CD4-positive, CD25-positive, alpha-beta regulatory T cell (primary cell): ENCODE measurements at places on chromosomes 4 and X. TPM values are rescaled to one million over a fixed set of nuclear protein-coding genes. Genes with fewer than 3 reads are reported as not detected.

DNA sequence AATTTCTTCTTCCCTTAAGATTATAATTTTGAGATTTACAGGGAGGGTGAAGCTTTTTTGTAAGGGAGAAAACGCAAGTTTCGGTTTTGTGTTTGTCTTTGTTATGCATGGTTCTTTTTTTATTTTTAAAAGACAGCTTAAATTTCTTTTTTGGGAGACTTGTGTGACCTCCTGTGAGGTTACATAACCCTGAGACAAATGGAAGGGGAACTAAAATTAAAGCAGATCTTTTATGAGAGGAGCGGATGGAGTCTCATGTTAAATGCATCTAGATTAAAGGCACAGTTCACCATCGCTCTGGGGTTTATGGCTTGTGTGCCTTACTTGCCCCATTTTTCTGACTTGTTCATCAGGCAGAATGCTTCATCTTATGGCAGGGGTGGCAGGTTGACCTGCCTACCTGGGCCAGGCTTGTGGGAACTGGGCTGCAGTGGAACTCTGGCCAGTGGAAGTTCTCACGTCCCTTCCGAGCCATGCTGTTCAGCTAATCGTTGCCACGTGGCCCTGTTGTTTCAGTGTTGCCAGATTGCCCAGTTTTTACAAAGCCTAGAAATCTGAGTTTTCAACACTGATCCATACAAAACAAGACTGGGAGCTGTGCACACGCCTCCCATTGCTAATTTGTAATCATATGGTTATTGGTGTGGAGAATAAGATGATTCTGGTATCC is 291.8 kb downstream of the ARHGAP10 start:
- no peak for DNase-seq

DNA sequence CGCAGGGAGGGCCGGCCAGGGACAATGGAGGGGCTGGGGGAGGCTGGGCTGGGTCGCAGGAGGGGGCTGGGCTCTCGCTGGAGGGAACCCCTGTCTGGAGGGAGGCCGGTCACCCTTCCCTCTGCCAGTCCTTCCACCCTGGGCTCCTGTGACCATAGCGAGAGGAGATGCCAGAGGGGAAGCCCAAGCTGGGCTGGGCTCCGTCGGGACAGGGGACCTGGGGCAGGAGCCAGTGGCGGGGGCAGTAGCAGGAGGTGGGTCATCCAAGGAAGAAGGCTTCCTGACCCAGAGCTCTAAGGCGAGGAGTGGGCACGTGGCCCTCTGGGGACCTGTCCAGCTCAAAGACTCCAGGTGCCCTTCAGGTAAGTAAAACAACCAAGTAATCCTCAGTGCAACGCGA is 16.9 kb downstream of the CTAG1B start:
- DNase-seq: no peak

DNA sequence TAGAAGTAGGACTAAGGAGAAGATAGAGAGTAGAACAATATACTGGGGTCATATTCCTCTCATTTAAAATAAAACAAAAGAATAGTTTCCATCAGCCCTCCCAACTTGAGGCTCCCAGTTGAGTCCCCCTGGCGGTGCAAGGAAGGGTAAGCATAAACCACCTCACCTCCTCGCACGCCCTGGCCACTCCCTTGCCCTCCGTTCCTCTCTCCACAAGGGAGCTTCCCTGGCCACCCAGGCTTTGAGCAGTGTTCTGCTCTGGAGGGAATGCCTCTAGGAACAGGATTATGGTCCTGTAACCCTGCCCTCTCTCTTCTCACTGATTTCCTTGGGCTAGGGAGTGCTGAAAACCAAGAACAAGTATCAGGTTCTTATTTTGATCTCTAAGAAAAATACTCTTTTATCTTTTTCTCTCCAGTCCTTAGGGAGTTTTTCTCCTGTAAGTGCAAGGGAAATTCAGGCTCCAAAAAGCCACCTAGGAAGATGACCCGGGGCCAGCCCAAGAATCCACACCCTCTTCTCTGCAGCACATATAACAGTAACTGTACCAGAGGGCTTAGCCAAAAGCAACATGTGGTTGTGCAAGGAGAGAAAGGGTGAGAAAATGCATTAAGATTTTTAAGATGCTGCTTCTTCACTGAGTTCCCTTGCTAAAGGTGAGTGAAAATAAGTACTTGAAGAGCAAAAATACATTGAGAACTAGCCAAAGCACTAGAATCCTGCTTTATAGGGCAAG is 69.9 kb downstream of the USP38 start:
- DNase-seq: no peak

DNA sequence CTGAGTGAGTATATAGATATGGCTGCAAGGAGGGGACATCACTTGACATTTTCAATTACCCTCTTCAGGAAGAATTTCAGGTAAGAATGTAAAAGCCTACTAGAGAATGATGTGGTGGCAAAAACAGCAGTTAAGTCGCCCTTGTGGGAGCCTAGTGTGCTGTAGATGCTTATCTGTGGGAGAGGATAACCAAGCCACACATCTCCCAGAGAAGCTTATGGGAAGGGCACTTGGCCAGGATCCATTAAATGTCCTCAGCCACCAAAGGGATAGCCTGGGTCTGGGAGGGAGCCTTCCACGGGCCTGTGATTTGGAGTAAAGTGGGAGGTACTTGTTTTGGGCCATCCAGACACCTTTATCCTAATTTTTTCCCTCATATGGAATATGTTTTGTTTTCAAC is 41.3 kb upstream of the BCLAF3 start:
- DNase-seq: no peak

GRCh38 chrX:68902706-68903504 is 74.1 kb downstream of the EFNB1 start:
- no peak for DNase-seq

DNA sequence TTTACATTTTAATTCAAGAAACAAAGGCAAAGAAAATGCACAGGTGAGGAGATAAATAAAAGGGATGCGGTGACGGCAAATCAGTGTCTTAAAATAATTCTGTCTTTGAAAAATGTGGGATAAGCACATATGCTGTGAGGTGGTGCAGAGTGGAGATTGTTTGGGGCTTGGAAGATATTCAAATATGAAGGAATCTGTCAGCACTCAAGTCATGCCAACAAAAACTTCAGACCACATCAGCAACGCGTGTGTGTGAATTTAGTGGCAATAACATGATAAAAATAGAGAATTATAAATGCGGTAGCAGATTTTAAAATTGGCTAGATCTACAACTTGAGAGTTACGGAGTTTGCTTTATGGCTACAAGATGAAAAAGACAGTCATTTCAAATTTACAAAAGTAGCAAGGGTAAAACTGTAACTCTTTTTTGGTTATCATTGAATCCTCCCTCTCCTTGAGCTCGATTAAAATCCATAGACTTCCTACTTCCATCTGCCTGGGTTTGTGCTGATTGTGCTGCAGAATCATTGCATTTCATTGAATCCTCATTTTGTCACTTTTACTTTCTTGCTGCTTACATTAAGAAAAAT is 71.5 kb upstream of the VCX2 start:
- no peak for DNase-seq

DNA sequence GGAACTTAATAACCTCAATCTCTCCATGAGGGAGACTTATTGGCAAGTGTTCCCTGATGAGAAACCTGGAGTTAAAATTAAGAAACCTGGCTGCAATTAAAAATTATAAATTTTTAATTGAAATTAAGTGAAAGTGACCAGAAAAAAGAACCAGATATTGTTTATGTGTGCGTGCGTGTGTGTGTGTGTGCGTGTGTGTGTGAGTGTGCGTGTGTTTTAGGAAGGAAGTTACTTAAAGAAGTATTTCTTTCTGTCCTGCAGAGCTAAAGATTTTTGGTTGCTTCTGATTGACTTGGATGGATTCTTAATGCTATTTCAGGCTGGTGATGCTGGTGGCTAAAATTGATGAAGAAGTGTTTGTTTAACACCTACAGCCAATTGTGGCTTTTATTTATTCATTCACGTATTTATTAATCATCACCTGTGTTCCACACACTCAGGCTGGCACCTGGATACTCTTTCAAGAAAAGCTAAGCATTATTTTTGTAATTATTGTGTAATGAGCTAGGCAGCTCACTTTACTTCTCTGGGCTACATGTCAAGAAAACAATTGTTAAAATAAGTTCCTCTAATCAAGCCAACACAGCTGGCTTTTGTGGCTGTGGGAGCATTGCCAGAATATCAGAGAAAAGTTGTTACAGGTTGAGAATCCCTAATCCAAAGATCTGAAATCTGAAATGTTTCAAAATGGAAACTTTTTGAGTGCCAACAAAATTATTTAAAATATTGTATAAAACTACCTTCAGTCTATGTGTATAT is 68.5 kb downstream of the CEP44 start:
- no peak for DNase-seq

DNA sequence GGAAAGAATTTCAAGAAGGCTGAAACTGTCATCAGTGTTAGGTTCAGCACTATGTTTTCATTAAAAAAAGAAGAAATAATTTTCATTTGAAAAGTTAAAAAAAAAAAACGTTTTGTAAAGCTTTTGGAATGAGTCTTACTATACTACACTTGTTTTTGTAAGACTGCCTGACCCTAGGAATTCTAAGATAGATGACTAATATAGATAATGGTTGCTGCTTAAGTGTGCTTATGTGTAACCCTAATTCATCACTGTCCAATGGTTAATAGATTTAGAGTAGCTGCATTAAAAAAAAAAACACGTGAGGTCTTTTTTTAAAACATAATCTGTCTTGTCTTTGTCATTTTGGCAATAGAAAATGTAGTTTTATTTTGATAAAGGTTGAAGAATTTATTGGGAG is 323.2 kb downstream of the IL1RAPL1 start:
- no peak for DNase-seq

DNA sequence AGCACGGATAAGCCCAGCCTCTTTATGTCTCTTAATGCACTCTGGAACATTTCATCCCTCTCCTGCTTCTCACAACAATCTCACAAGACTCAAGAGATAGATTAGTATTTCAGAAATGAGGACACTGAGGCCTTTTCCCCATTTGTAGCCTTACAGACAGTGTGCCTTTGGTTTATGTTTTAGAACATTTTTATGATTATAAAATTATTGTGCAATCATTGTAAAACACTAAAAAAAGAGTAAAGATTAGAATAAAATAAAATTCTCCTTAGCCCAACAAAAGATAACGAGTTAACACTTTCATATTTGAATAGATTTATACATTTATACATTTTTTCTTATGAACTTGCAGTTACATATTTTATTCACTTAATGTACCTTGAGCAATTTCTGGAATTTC is 748.7 kb downstream of the TRIML1 start:
- no peak for DNase-seq

DNA sequence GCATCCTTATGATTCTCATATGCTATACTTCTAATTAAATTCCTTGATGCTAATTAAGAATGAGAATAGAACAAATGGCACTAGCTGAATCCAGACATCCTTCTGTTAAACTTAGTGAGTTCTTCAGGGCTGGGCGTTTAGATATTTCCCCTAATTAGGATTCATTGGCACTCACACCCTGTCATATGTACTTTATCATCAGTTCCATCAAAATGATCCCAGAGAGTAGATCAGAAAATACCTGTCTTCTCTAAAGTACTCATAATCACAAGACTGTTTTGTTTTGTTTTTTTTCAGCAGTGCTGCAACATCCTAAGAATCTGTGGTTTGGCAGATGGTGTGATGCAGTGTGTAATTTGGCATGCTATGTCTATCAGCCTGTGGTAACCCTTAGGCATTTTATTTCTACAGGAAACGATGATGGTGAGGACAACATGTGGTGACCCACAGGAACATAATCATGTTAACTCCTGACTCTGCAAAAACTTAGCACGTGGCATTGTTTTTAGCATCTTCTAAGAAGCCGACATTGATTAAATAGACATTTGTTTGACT is 2528.4 kb downstream of the ARAP2 start:
- no peak for DNase-seq

- no peak for DNase-seq
Measured at GRCh38 chr4:73539386-73539785, 57.8 kb downstream of the AFM start.

DNA sequence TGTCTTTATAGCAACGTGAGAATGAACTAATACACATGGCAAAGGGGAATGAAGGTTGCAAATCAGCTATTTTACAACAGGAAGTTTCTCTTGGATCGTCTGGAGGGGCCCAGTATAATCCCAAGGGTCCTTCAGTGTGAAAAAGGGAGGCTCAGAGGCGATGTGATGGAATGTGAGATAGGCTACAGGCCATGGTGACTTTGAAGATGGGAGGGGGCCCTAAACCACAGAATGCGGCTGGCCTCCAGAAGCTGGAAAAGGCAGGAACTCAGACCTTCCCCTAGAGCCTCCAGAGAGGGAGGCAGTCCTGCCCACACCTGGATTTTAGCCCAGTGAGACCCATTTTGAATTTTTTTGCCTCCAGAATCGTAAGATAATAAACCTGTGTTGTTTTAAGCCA is 69.4 kb upstream of the PGM2 start:
- DNase-seq: no peak

DNA sequence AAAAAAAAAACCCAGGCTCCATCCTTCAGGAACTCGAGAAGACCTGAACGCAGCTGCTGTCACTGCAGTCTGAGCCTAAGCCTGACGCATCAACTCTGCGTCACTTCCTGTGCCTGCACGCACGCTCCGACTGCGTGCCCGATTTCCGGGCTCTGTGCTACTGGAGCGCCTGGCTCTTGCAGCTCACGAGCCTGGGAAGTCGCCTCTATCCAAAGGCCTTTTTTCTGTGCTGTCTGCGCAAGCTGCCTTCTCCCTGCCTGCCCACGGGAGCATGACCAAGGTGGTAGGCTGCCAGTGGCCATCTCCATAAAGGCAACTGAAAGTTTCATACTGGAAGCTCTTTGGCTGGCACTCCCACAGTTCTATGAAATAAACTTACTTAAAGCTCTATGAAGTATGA is 9.9 kb upstream of the GASK1B start:
- no peak for DNase-seq

- DNase-seq: no peak
Measured at GRCh38 chr4:53932796-53933610, 131.4 kb downstream of the CHIC2 start.

- no peak for DNase-seq
Measured at GRCh38 chr4:151355155-151355554, 29.8 kb upstream of the SH3D19 start.

- no peak for DNase-seq
Measured at GRCh38 chr4:52751487-52751911, 274 bp upstream of the ERVMER34-1 start.

DNA sequence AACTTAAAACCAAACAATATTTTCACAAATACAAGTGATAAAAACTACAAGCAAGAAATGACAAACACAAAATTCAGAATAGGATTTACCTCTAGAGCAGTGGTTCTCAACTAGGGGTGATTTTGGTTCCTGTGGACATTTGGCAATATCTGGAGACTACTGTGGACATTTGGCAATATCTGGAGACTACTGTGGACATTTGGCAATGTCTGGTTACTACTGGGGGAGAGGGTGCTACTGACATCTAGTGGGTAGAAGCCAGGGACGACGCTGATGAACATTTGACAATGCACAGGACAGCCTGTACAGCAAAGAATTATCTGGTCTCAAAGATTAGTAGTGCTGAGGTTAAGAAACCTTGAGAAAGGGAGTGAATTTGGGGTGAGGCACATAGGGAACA is 169.8 kb downstream of the CLCN4 start:
- no peak for DNase-seq

- no peak for DNase-seq
Measured at GRCh38 chr4:27357283-27357682, 496.6 kb downstream of the STIM2 start.

The CDS1 gene
- polyA plus RNA-seq: 0.09 TPM

The PCSK1N gene
- polyA plus RNA-seq: 1.4 TPM

The LGI2 gene
- not detected for polyA plus RNA-seq

The GPR143 gene
- polyA plus RNA-seq: not detected

The ANKRD50 gene
- not detected for polyA plus RNA-seq

The PROM1 gene
- polyA plus RNA-seq: not detected

The DMP1 gene
- polyA plus RNA-seq: not detected
